ENCODE measurements at places on chromosomes 12 and 14.

GRCh38 chr12:1529862-1530591 lies 64.4 kb downstream of the FBXL14 start:
- no peak for DNase-seq

GRCh38 chr12:34219046-34219770 lies 196.9 kb downstream of the ALG10 start:
- no peak for DNase-seq

DNA sequence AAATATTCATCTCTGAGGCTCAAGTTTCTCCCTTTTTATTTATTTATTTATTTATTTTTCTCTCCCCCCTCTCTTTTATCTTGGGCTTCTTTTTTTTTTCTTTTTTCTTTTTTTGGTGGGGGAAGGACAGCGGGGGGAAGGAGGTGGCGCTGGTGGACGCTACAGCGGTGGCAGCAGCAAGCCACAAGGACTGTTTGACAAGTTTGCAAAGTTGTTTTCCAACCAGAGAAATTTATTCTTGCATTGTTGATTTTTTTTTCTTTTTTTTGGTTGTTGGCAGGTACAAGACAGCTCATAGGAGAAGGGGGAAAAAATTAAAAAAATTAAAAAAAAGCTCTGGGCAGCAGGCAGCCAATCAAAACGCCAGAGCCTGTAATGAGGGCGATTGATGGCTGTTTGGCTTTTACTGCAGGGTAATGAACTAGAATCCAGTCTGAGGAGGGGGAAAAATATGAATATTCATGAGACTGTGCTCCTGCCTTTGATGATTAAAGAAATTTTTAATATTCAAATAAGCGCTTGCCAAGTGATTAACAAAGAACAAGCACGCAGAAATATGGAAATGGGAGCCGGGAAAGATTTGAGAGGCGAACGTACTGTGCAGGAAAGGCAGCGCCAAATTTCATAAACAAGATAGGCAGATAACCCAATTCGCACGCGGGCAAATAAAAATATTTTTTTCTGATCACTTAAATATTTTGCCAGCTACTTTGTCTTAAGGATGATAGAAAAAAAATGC lies 36.2 kb downstream of the BCL11B start:
- DNase-seq: no peak

GRCh38 chr12:6699989-6700645 lies 498 bp downstream of the PIANP start:
- DNase-seq: no peak

- no peak for DNase-seq
These were observed 139.3 kb upstream of the LMNTD1 start for GRCh38 chr12:25692115-25693035.

- DNase-seq: no peak
These were observed 123.4 kb downstream of the BICD1 start for GRCh38 chr12:32229971-32230612.

DNA sequence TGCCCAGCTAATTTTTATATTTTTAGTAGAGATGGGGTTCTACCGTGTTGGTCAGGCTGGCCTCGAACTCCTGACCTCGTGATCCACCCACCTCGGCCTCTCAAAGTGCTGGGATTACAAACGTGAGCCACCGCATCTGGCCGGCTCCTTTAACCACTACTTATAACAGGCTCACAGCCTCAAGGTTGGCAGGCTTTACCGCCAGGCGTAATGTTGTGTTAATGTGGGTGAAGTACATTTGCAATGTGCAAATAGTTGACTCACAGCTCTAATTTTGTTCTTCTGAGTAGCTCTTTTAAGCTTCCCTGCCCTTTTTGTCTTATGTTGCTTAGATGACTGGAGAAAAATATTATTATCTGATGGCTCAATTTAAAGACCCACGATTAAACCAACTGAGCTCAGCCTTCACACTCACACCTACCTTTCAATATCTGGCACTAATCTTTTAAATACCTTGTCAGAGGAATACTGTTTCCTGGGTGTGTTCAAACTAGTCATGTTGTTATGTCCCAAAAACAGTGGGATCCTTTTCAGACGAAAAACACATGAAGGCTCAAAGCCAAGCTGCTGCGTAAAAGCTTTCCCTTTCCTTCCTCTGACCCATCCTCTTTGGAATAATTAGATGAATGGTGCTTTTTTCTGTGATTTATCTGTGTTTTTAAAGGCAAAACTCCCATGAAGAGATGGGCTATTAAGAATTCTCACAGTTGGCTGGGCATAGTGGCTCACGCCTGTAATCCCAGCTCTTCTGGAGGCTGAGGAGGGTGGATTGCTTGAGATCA lies 57.2 kb upstream of the USP44 start:
- no peak for DNase-seq

GRCh38 chr12:102120886-102121285 lies 903 bp downstream of the PARPBP start:
- DNase-seq: no peak

GRCh38 chr14:93086441-93087055 lies 29.2 kb downstream of the ITPK1 start:
- no peak for DNase-seq

DNA sequence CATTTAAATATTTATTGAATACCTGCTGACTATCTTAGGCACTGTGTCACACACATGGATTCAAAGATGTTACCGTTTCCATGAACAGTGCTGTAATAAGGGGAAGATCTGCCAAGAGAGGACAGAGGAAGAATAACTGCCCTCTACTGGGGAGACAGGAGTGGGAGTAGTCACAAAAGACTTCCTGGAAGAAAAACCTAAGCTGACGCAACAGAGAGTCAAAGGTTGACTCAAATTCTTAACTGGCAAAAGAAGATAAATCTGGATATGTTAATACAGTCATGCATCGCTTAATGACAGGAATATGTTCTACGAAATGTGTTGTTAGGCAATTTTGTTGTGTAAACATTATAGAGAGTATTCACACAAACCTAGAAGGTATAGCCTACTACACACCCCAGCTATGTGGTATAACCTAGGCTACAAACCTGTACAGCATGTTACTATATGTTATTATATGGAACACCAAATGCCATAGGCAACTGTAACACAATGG lies 51.5 kb downstream of the DCAF5 start:
- no peak for DNase-seq

GRCh38 chr12:109589240-109589590 lies 15.6 kb downstream of the MVK start:
- no peak for DNase-seq

DNA sequence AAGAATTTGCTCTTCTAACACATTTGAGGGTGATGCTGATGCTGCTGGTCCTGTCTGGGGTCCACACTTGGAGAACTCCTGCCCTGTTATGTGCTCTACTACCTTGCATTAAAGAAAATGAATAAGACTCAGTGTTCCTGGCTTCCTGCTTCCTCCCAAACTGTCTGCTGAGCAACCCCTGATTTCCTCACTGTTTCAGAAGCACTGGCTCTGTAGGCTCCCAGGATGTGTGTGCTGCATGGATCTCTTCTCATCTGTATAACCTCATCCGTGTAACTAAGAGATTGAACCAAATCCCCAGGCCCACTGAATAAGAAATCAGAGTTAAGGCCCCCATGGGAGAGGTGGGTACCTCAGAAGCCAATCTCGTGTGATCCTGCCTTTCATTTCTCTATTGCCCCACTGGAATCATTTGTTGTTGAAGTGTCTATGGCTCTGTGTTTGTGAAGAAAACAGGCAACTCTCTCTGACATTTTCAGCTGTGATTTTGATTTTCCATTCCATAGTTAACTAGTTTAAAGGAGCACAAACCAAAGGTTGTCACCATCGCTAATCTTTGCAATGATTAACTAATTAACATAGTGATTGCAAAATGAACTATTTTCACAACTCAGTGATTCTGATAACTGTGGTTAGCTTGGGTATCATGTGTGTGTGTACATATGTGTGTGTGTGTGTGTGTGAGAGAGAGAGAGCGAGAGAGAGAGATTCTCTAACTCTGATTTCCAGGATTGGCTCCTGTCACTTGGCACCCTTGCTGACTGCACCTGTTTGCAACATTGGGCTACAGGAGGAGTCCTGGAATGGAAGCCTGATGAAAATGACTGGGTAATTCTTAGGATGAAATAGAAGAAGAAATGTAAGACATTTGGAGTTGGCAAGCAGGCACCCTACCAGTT lies 196.2 kb downstream of the SLC38A4 start:
- no peak for DNase-seq

- DNase-seq: no peak
These were observed 6.0 kb downstream of the TBK1 start for GRCh38 chr12:64457923-64458322.

GRCh38 chr14:102654298-102654697 lies 61.8 kb downstream of the RCOR1 start:
- DNase-seq: no peak

DNA sequence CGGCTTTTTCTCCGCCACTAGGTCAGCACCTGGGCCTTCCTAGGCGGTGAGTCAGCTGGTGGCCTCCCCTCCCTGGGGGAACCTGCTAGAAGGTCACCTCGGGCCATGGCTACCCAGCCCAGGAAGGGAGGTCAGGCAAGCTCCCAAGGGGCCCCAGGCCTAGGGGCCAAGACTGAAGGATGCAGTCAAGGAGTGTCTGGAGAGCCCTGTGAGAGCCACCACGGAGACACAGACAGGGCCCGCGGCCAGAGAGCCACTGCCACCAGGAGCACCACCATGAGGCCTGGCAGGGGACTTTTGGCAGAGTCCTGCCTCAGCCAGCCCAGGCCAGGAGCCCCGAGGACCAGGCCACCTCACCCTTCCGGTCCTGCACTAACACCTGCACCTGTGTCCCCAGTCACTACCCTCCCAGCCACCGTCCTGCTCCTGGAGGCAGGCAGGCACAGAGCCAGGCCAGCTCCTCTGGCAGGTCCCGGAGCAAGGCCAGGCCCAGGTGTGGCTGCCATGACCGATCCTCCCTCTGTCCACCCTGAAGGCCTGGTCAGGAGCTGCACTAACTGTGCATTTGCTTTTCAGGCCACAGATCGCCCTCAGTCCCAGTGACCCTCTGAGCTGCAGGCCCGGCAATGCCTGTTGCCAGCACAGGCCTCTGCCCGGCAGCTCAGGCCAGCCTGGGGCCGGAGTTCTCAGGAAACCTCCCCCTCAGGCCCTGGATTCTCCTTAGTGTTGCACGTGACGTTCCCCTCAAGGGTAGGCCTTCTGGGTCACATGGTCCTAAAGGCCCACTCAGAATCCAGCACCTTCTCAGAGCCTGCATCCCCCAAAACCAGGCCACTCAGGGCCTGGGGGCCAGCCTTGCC lies 6.9 kb downstream of the PHETA1 start:
- DNase-seq: no peak

- DNase-seq: no peak
These were observed 74.6 kb upstream of the TBX5 start for GRCh38 chr12:114480337-114481199.

All from activated T-helper 1 cell treated with Interleukin-2 at 50 U/mL for 16 hours (primary cell).